ENCODE measurements at places on chromosomes 1 and 21.

GRCh38 chr1:172391976-172392375 lies 28.5 kb upstream of the C1orf105 start:
- DNase-seq, result no peak

DNA sequence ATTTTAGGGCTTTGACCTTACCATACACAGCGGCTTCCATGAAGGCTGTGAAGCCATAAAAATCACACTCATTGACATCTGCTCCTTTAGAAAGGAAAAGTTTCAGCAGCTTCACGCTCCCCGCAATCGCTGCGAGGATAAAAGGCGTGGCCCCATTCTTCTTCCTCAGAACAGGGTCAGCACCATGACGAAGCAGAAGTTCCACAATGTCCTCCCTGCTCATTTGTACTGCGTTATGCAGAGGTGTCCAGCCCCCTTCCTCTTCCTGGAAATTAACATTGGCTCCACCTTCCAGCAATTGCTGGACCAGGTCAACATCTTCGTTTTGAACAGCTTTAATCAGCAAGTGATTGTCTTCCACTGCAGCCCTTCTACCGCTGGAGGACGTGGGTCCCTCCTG lies 2.7 kb downstream of the RNASEL start:
- DNase-seq, result no peak

- DNase-seq, result no peak
Measured at GRCh38 chr21:35475762-35476161, 426.7 kb upstream of the RUNX1 start.

DNA sequence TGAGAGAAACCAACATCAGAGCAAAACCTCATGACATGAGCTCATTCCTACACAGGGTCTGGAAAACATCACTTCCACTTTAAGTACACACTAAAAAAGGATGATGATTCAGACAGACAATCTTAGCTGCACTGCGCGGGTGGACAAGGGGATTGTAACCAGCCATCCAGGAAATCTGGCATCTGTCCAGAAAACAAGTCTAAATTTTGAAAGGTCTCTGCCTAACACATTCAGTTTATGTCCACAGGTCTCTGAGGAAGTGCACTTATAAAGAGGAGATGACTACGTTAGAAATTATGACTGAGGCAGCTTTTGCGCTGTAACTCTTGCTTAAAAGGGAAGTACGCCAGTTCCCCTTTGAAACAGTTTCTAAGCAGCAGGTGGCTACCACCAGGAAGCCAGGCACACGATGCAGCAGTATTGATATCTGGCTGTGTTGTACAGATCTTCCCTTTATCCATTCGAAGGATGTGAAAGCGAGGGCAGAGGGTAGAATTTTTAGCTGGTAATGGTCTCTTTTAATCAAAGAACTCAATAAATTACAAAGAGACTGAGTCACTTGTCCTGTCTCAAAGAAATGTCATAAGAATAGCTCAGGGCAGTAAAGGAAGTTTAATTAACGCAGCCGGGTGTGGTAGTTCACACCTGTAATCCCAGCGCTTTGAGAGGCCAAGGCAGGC lies 128.0 kb downstream of the SETD4 start:
- DNase-seq, result no peak

DNA sequence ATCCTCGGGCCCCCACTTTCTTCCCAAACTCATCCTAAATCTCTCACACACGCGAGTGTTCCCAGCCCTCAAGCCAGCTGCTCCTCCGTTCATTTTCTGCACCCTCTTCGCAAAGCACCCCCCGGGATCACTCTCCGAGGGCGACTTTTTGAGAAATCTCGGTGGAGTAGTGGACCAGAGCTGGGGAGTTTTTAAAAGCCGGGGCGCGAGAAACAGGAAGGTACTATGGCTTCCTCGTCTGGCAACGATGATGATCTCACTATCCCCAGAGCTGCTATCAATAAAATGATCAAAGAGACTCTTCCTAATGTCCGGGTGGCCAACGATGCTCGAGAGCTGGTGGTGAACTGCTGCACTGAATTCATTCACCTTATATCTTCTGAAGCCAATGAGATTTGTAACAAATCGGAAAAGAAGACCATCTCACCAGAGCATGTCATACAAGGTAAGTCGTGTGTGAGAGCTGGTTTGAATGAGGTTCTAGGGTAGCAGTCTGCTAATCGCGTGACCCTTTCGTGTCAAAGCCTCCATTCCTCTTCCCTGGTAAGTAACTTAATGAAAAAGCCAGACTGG lies 800 bp downstream of the DR1 start:
- peak; percentile 37 for DNase-seq

DNA sequence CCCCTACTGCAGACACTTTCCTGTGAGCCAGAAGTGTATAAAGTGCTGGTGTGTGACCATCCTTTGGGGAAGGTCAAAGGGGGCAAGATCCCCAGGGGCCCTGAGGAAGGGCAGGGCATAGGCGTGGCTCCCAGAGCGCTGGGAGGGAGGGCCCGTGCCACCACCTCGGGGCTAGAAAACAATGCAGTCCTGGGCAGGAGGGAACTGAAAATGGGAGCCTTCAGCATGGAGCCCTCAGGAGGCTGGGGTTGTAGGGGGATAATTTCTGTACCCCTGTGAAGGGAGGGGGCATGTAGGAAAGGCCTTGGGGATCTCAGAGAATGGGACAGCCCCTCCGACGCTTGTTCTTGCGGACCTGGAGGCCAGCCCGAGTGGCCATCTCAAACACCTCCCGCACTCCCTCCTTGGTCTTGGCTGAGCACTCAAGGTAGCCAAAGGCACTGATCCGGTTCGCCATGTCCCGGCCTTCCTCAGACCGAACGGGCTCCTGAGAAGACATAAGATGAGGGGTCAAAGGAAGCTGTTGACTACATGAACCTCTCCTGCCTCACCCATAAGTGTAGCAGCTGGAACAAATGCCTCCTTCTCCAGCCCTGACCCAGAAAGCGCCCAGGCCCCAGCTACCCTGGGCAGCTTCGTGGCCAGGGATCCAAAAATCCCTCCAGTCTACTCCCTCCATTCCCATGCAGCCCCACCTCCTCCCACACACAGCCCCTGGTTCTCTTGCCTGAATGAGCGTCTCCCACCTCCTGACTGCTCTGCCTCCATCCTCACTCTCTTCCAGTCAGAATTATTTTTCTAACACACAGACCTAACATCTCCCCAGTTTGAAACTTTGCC lies 5.5 kb downstream of the RHOC start:
- no peak for DNase-seq

- DNase-seq, result no peak
Measured at GRCh38 chr1:47555306-47555705, 117.5 kb downstream of the FOXD2 start.

DNA sequence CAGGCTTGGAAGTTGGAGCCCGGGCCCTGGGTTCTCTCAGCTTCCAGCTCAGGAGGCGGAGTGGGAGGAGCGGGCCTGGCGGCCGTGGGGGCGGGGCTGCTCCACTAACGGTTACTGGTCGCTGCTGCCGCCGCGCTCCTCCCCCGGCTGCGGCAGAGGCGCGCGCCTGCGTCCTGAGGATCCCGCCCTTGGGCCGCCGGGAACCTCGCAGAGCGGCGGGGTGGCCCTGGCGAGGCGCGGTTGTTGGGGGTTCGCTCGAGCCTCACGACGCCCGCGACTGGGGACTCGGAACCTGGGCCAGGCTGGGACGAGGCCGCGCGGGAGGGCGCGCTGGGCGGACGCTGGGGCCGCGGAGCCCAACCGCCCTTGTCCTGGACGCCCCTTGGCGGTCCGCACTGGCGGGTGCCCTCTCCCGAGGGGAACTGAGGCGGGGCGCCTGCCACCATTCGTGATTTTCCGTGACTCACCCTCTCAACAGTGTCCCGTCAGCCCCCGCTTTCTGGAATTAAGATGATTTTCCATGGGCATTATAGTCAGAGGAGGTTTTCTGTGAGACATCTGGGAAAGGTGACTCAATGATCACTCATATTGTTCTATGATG lies 34.1 kb downstream of the OR2G3 start:
- DNase-seq, result no peak

DNA sequence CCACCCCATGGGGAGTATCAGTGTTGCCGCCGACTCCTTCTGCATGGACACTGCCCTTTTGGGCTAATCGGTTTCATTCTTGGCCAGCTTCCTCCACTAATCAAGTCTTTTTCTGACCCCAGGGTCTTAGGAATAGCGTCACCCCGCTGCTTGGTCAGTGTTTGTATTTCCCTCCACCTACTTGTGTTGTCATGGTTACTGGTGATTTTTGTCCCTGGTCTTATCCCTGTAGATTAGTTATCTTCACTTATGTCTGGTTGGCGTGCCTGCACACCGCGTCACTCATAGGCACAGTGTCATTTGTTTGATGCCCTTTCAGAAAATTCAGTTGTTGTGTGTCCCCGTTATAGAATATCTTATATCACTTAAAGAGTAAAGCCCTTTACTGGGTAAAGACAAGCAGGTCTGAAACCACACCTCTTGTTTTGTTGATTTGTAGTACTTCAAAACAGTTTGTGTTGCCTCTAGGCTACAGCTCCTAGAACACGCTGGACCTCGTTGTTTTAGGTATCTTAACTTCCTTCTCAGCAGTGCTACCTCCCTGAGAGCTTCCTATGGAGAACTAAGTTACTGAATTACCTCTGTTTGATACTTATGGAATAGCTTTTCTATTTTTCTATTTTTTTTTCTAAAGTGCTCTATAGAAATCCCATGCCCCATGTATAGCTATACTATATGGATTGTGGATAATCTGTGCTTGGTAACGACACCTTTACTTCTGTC lies 868 bp downstream of the PPP1R12B start:
- no peak for DNase-seq

DNA sequence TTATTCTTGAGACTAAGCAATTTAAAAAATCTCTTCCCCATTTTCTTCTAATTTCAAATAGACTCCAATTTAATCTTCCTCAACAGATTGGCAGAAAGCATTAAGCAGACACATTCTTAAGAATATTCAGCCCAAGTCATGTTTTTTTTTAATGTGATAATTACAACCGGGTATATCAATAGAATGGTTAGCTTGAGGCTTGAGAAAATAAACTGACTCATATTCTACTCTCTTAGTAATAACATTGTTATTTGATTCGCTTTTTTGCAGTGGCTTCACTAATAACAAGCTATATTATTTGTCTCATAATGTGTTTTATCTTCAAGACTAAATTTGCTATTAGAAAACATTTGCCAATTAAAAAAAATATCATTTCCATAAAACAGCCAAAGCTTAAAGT lies 488.6 kb upstream of the RGS18 start:
- DNase-seq, result no peak

DNA sequence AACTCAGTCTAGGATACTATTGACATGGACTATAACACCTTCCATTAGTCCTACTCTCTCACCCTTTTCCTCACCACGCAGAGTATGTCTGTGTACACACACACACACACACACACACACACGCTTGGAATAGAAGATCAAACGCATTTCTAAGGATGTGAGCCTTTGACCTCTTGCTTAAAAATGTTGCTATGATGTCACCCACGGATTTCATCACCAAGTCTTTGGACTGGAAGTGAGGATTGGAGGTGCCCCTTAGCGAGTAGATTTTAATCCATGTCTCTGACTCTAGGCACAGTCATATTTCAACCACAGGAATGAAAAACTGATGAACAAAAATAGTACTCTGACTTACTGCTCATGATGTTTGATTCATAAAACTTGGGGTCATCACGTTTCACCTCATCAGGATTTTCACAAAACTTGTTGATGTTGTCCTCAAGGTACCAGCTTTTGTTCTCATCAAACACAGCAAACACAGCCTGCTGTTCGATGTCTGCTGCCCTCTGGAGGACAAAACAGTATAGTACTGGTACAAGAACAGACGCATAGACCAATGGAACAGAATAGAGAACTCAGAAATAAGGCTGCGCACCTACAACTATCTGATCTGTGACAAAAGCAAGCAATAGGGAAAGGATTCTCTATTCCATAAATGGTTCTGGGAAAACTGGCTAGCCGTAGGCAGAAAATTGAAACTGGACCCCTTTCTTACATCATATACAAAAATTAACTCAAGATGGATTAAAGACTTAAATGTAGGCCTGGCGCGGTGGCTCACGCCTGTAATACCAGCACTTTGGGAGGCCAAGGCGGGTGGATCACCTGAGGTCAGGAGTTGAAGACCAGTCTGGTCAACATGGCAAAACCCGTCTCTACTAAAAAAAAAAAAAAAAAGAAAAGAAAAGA lies 39.9 kb downstream of the F5 start:
- DNase-seq, result no peak

GRCh38 chr1:175555266-175555665 lies 188.1 kb downstream of the TNR start:
- no peak for DNase-seq

- no peak for DNase-seq
Measured at GRCh38 chr1:20964540-20965484, 177.7 kb upstream of the HP1BP3 start.

DNA sequence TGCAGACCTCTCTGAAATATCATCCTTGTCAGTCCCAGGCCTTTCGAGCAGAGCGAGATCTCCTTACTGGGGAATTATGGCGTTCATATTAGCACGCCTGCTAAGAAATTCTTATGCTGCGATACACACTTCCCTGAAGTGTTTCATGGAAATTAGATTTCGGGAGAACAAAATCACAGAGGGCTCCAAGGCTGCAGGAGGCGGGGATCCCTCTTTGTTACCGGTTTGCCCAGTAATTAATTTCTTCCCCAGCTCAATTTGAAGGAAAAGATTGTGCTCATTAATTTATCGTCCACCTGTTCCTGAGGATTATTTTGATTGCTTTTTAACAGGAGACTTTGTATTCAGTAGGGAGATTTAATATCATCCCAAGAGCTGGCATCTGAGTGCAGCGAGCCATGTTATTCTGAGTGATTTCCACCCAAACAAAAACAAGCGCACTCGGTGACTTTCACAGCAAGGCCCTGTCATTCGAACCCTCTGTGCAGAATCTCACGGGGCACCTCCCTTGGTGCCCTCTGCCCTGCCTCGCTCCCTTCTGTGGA lies 202.3 kb upstream of the GALNT2 start:
- no peak for DNase-seq
